ENCODE measurements at places on chromosomes 7 and 10.

GRCh38 chr7:36898186-36898585 is 173.9 kb upstream of the AOAH start:
- DNase-seq = no peak

GRCh38 chr10:111990734-111991133 is 192.8 kb downstream of the GPAM start:
- DNase-seq = no peak

DNA sequence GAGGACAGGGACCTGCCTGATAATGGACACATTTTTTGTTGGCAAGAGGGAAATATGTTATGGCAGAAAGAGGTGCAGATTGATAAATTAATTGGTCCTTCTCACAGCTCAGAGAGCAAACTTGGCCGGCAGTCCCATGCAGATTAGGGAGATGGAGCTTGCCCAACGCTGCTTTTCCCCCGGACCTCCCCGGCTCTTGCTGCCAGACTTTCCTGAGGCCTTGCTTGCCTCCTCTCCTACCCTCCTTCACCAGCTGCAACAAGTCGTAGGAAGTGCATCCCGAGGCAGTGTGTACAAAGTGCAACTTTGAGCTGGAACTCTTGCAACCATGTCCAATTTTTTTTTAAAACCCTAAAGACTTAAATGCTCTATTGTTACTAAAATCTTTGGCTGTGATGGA is 215.5 kb downstream of the LRMDA start:
- no peak for DNase-seq

DNA sequence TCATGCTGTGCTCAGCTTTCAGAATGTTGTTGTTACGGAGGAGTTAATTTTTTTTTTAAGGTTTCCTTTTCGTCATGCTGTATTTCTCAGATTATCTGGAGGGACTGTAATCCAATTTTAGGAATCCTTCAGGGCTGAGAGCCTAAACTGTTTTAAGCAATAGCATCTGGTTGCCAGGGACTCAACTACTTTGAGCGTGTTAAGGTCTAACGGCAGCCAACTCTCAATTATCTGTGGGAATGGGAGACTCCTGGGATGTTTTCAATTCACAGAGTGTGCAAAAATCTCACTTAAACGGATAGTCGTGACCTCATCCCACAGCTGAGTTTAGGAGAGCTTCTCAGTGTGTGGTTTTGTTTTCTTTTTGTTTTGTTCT is 291.7 kb downstream of the AUTS2 start:
- no peak for DNase-seq

DNA sequence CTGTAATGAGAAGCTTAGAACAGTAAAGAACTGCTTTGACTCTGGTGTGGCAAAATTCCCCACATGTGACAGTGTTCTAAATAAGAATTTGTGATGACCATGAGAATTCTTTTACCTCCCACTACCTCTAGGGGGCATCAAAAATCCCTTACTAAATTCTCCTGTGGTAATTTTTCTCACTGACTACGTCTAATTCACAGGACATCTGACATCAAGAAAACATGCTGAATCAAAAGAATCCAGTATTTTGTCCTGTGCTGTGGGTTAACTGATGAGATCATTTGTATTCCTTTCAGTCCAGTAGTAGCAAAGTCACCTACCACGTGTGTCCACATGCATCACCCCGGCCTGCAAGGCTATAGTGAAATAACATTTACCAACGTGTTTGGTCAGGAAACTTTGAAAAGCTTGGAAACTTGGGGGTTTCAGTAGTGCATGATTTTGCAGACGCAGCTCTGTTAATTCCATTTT is 103.8 kb downstream of the ATE1 start:
- peak; percentile 27 for DNase-seq

DNA sequence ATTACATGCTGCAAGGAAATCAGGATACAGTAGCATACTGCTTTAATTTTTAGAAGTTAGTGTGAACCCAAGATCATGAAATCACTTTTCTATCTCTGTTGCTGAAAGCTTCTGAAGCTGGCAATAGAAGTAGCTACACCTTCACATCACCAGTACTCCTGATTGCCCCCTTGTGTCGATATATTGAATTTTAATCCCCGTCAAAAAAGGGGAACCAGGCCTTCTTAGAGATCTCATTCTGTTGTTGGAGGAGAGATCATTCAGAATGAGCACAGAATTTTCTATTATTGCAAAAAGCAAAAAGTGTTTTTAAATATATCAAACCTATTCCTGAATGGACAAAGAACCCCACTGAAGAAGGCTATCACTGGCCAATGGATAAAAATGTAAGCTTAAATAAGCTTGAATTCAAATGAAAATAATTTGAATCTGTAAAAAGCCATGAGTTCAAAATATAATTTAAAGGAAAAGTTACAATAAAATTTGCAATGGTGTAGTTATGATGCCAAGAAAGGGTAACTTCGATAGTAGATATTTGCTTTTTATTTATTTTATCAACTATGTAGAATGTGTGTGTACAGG is 39.7 kb upstream of the TEX47 start:
- no peak for DNase-seq

DNA sequence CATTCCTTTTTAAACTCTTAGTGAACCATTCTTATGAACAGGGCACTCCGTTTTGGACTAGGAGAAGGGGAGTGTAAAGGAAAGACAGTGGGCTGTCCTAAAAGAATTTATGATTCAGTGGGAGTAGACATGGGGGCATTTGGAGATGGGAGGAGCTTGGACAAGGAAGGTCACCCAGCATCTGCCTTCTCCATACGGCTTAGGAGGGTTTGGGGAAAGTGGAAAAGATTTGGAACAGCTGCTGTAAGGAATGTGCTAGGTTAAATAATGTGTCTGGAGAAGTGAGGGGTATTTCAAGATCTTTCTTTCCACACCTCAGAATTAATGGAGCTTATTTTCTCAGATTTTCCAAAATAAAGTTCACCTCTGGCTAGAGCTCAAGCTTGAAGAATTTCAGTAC is 24.0 kb downstream of the SLC35G1 start:
- DNase-seq = no peak
